ENCODE measurements at places on chromosomes 4 and X. TPM values are rescaled to one million over a fixed set of nuclear protein-coding genes. Genes with fewer than 3 reads are reported as not detected.

GRCh38 chr4:121765971-121766538 lies 1.1 kb upstream of the SMIM43 start:
- peaks cover 67% of the 10 kb centered on the region for H3K27me3 ChIP-seq
- no peak for DNase-seq
- peaks cover 12% of the 10 kb centered on the region for H3K4me1 ChIP-seq

GRCh38 chr4:23373261-23373660 lies 516.6 kb downstream of the PPARGC1A start:
- H3K27ac ChIP-seq, result no peak overlapping the region
- no peaks in the 10 kb centered on the region for H3K36me3 ChIP-seq
- no peak for DNase-seq
- H3K4me1 ChIP-seq, result no peaks in the 10 kb centered on the region

Gene RS1
- total RNA-seq, result not detected

DNA sequence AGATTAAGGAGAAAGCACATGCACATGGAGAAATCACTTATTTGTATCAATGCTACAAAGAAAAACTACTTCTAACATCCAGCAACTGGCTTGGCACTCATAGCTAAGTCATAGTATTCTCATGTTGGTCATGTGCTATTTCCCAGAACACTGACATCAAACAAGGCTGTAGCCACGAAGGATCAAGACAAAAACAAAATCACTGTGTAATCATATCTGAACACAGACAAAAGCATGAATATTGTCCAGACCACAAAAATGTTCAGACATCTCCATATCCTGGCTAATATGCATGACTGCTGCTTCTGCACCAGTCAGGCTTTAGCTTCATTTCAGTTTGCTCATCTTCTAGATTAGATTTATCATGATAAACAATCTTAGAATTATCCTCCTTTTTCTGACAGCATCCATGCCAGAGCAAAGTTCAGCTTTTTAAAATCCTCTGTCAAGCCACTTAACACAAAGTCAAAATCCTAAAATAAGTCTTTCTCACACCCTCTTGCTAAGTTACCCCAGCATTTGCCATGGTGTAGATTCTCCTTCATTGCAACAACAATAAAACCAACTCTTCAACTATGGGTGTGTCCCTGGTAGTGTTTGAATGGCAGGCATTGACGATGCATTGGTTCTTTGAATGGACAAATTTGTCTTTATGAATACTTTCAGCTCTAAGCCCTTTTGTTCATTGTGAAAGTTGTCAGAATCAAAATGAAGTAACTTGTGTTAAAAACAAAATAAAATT lies 39.1 kb upstream of the NPFFR2 start:
- no peaks in the 10 kb centered on the region for H3K27me3 ChIP-seq
- no peak for DNase-seq
- no peak overlapping the region for H3K4me3 ChIP-seq
- H3K36me3 ChIP-seq, result no peaks in the 10 kb centered on the region

Gene FOXP3
- total RNA-seq, result 12.8 TPM

Gene GSX2
- not detected for total RNA-seq

Gene ARHGEF38
- not detected for total RNA-seq

Gene FGFR3
- 0.27 TPM for total RNA-seq

Gene SYTL5
- total RNA-seq, result not detected
